Breast epithelium (tissue), 4 donors: ENCODE measurements at places on chromosomes 11 and 22. TPM values are rescaled to one million over a fixed set of nuclear protein-coding genes. Genes with fewer than 3 reads are reported as not detected.

DNA sequence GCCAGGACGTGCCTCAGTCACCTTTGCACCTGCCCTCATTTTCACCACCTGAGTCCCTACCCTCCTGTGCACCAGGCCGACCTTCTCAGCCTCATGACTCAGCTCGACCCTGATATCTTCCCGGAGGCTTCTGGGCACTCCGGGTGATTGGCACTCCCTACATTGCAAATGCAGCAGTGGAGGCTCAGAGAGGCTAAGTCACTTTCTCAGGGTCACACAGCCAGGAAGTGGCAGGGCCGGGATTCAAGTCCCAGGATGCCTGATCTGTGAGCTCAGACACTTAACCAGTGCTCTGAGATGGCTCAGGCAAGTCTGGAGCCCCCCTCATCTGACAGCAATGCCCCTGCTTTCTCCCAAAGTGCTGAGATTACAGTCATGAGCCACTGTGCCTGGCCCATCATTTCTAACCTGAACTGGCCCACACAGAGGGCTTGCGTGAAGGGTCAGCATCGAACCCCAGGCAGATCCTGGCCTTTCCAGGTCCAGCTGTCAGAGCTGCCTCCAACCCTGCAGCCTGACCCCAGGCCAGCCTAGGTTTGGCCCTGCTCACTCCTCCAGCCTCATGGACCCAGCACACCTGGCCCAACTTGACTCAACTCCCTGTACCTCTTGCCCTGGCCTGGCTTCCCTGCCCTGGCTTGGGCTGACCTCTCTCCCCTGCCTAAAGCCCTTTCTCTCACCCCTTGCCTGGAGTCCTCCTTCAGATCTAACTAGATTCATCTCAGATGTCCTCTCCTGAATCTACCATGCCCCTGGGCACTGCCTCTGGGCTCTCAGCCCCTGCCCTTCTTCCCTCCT lies 40.7 kb upstream of the RTL6 start:
- no peak for DNase-seq

DNA sequence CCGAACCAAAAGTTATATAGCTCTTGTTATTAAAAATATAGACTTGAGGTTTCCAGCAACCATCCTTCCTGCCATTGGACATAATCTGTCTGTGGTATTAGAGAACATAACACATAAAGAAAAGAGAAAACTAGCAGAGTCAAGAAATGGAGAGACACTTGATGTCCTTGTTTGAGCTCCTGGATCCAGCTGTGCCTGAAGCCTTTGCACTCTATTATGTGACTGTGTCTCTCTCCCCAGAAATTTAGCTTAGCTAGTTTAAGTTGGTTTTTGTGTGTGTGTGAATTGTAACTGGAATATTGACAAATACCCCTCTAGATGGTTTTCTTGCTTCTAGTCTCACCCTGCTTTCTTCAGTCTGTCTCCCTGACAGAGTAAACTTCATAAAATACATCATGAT lies 61.6 kb downstream of the SC5D start:
- DNase-seq, result no peak

- no peak for DNase-seq
Measured at GRCh38 chr22:36541831-36542411, 13.0 kb upstream of the EIF3D start.

- no peak for DNase-seq
Measured at GRCh38 chr11:109033627-109034338, 368.9 kb downstream of the DDX10 start.

DNA sequence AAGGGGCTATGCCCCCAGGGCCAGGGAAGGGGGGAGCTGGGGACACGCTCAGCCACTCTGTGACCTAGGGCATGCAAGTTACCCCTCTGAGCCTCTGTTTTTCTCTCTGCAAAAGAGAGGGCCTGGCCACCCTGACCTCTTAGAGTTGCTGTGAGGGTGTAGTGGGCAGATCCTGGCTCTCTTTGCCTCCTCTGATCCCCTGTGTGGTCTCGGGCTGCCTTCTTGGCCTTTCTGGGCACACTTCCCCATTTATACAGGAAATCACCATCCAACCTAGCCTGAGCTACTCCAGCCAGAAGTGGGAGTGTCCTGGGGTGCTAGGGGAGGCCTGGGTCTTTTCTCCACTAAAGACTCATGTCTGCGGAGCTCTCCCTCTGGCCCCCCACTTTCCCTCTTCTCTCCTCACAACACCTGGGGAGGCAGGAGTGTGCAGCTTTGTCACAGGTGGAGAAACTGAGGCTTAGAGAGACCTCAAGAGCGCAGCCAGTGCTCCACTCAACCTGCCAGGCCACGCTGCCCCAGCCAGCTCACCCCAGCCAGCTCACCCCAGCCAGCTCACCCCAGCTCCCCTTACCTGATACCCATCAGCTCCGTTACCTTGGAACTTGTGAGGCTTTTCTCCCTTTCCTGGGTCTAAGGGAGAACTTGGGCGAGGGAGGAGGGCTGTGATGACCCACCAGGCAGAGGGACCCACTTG lies 1.4 kb downstream of the AIFM3 start:
- no peak for DNase-seq

- no peak for DNase-seq
Measured at GRCh38 chr11:120747850-120748814, 236.6 kb downstream of the GRIK4 start.

DNA sequence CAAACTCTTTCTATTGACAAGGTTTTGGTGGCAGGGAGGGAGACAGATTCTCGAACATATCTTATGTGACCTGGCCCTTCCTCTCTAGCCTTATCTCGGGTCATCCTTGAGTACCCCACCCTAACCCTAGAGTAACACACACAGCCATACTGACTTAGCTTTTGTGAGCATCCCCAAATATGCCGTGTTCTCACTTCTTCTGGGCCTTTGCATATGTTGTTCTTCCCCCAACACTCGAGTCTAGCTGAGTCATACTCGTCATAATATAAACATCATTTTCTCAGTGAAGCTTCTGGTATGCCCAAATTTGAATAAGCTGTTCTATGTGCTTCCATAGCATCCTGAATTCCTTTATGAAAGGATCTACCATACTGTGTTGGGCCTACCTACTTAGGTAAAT lies 8.0 kb downstream of the TTC17 start:
- no peak for DNase-seq

GRCh38 chr11:130592056-130592455 lies 143.6 kb downstream of the ADAMTS15 start:
- no peak for DNase-seq

DNA sequence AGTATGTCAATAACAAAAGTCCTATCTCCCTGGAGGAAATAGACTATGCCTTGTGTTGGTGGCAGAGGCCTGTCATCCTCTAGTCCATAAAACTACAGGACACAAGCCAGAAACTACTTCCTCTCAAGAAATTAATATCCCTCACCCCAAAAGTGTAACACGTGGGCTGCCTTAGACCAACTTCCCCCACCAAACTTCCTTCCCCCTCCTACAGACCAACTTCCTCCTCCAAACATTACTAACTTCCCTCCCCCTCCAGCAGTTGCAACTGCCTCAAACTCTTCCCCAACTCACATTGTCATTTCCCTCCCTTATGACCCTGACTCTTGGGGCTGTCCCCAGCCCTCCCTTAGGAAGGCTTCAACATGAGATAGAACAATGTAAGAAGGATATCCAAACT lies 6.3 kb downstream of the OR52K2 start:
- DNase-seq, result no peak

GRCh38 chr22:30033137-30033536 lies 47.1 kb upstream of the HORMAD2 start:
- DNase-seq, result no peak

Gene SDF2L1
- 23.1 TPM for total RNA-seq
